ENCODE measurements at places on chromosomes 3 and 15.

- DNase-seq = no peak
Observed at GRCh38 chr15:51647128-51647562, 24.6 kb upstream of the DMXL2 start.

- no peak for DNase-seq
Observed at GRCh38 chr15:56099311-56099710, 105.9 kb upstream of the NEDD4 start.

DNA sequence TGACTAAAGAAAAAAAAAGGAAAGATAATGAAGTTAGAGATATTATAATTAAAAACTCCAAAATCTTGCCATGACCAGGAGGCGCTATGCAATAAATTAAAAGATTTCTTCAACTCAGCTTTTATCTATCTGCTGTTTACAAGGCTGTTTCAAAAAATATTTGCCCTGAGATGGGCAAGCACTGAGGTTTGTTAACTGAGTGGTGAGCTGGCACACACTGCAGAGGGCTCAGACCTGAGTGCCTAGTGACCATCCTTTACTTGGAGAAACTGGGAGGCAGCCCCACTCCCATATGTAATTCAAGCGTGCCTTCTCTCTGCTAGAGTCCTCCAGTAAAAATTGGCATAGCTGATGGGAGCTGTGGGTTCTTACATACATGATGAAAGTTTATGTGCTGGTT is 198.7 kb upstream of the TBC1D5 start:
- DNase-seq = no peak

GRCh38 chr15:40436892-40437751 is 3.6 kb upstream of the BAHD1 start:
- DNase-seq = no peak

GRCh38 chr3:107753494-107753893 is 230.7 kb downstream of the BBX start:
- DNase-seq = peak; percentile 64

DNA sequence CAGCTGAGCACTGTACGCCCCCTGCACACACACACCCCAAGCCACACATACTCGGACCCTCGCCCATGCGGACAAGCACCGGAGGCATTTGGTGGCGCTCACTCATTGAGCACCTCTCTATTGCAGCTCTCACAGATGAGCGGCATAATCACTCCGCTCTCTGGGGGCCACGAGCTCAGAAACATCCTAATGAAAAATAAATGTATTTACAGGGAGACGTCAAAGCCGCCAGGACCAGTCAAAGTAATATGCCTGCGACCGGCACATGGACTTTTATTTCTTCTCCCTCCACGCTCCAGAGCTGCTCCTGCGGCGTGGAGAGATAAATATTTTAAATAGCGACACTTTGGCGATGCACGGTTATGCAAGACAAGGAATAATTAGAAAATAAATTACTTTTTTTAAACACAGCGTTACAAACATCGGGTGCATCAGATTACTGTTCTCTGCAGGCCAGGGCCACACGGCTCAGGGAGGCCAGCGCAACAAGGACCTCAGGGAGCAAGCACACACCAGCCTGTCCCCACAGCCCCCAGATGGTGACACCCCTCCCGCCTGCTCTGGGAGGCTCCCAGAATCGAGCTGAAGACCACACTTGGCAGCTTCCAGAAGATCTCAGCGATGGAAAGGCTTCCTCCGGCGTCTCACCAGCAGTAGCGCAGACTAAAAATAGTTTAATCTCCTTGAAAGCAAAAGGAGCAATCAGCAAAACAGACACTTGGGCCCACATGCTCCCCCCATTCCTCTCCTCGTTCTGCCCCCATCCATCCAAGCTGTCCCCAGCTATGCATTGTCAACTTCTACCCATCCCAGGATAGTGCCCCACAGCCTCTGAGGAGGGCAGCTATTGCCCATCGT is 48.0 kb downstream of the CACNA2D2 start:
- DNase-seq = no peak

All from SK-N-DZ (cell line).